ENCODE measurements at places on chromosomes 16 and 17.

GRCh38 chr17:16975744-16976625, 4.1 kb upstream of the TNFRSF13B start:
- DNase-seq, result no peak

GRCh38 chr17:77247609-77248008, 106.8 kb downstream of the SEC14L1 start:
- no peak for DNase-seq

DNA sequence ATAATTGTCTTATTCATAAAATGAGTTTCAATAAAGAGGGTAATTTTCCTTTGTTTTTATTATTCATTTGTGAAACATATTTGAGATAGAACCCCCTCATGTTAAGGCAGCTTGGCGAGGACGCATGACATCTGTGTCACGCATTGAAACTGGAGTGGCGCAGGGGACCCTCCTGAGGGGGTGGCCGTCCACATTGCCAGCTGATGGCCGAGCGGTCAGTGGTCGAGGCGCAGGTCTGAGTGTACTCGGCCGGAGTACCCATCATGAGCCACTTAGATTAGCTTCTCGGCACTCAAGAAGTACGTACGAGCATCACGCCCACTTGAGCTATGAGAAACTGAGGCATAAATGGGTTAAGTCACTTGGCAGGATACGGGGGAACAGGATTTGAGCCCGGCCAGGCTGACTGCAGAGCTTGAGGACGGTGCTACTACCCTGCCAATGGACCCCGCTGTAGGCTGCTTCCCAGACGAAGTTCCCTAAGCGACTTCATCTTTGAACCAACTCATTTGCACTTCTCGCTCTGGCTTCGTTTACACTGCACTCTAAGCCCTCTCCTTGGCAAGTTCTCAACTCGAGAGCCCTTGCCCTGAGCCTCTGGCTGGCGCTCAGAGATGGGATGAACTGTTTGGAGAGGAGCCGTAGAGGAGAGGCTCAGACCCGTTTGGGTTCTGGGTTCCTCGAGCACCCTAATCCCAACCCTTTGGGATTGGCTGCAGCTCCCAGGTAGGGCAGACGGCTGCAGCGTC, 91.8 kb downstream of the SDK2 start:
- DNase-seq, result no peak

- no peak for DNase-seq
These were observed 744 bp upstream of the PLXDC1 start for GRCh38 chr17:39151943-39152818.

DNA sequence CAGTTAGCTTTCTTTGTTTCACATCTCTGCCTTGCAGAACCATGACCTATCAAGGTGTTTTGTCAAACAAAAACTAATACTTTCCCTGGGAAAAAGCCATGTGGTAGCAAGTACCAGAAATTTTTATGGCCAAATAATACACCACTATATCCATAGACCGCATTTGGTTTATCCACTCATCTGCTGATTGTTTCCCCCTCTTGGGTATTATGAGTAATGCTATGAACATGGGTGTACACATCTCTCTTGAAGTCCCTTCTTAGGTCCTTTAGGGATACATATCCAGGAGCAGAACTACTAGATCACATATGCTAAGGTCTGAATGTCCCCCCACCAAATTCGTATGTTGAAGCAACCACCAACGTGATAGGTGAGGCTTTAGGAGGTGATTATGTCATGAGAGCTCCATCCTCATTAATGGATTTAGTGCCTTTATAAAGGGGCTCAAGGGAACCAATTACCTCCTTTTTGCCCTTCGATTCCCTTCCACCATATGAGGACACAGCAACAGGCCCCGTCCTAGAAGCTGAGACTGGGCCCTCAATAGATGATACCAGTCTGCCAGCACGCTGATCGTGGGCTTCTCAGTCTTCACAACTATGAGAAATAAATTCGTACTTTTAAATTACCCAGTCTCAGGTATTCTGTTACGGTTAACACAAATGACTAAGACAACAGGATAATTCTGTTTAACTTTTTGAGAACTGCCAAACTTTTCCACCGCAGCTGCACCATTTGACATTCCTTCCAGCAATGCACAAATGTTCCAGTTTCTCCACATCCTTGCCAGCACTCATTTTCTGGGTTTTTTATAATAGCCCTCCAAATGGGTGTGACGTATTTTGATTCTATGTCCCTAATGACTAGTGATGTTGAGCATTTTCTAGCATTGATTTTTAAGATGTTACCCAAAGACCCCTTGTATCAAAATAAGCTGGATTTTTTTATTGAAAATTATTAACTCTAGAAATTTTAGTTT, 30.0 kb downstream of the SIAH1 start:
- DNase-seq, result no peak

- no peak for DNase-seq
These were observed 3.1 kb upstream of the ADORA2B start for GRCh38 chr17:15941781-15942180.

- DNase-seq, result no peak
These were observed 185.8 kb downstream of the SNX29 start for GRCh38 chr16:12162151-12162985.

GRCh38 chr17:8375738-8376259, 705 bp downstream of the KRABD2 start:
- no peak for DNase-seq

DNA sequence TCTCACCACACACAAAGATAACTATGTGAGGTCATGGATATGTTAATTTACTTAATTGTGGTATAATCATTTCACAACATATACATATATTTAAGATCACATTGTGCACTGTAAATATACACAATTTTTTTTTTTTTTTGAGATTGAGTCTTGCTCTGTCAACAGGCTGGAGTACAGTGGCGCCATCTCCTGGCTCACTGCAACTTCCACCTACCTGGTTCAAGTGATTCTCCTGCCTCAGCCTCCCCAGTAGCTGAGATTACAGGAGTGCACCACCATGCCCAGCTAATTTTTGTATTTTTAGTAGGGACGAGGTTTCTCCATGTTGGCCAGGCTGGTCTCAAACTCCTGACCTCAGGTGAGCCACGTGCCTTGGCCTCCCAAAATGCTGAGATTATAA, 11.5 kb upstream of the PRSS54 start:
- no peak for DNase-seq

- no peak for DNase-seq
These were observed 1.4 kb downstream of the NTN3 start for GRCh38 chr16:2472488-2472864.

DNA sequence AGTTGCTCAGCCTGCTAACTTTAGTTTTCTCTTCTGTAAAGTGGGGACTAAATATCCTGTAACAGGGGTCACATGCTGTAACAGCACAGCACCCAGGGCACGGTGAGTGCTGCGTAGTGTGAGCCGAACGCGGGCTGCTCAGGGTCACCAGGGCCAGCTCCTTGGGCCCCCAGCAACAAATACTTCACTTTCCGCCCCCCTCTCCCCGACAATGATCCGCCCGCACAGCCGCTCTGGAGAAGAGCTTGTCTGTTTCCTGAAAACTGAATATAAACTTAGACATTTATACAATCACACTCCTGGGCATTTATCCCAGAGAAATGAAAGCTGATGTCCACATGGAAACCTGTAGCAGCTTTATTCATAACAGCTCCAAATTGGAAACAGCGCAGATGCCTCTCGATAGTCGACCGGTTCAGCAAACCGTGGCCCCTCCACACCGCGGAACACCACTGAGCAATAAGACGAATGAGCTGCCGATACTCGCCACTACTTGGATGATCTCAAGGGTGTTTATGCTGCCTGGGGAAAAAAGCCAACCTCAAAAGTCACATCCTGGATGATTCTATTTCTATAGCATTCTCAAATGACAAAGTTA, 267.2 kb downstream of the PARN start:
- no peak for DNase-seq

DNA sequence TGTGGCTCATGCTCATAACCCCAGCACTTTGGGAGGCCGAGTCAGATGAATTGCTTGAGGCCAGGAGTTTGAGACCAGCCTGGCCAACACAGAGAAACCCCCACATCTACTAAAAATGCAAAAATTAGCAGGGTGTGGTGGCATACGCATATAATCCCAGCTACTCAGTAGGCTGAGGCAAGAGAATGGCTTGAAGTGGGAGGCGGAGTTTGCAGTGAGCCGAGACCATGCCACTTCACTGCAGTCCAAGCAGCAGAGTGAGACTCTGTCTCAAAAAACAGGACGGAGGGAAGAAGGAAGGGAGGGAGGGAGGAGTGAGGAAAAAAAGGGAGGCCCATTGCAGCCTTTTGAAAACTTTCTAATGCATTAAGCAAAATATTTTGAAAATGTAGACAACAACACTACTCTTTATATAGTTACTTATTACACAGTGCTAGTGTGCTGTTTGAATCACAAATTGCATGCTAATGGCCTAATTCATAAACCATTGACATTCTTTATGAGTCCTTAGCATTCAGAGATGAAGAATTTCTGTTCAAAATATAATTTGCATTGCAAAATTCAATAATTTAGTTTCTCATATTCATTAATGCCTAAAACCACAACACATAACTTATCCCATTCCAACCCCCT, 59.4 kb downstream of the TMEM114 start:
- DNase-seq, result no peak
